NCI-H187 (cell line): ENCODE measurements at places on chromosomes 5 and 9.

GRCh38 chr5:148084269-148084668 is 20.5 kb downstream of the SPINK5 start:
- no peak for DNase-seq

GRCh38 chr5:113056988-113057387 is 80.4 kb downstream of the DCP2 start:
- no peak for DNase-seq

DNA sequence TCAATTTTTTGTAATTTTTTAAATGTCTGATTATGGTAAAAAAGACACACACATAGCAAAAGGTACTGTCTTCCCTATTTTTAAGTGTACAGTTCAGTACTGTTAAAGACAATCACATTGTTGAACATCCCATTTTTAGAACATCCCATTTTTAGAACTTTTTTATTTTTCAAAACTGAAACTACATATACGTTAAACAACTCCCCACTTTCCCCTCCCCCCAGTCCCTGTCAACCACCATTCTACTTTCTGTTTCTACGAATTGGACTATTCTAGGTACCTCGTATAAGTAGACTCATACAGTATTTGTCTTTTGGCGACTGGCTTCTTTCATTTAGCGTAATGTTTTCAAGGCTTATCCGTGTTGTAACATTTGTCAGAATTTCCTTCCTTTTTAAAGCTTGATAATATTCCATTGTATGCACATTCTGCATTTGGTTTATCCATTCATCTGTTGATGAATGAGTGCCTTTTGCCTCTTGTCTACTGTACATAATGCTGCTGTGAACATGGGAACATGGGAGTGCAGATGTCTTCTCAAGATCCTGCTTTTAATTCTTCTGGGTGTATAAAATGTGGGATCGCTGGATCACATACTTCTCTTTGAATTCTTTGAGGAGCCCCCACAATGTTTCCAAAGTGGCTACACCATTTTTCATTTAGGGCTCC is 154.0 kb downstream of the PIK3R1 start:
- DNase-seq = no peak

GRCh38 chr9:95505717-95506427 is 10.9 kb downstream of the PTCH1 start:
- no peak for DNase-seq

DNA sequence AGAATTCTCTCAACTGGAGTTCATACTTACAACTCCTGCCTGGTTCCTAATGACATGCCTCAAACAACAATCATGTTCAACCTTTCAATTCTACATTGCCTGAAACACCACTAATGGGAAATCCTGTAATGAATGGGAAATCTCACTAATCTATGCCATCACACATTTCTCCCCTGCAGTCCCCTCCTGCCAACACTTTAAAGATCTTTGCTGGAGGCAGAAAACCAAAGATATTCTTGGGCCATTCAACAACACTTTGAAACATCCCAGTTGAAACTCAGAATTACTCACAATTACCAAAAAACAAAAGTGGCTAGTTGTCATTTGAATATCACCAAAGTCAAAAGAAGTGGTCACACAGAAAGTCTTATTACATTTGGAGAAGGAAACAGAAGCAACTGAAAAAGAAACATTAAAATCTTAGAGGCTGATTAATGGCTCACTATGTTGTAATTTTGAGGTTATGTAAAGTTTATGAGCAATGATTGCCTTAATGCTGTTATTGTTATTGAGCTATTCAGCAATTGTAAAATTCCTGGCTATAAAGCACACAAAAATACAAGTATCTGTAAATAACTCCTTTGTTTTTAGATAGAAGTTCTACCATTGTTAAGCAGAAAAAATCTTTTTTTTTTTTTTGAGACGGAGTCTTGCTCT is 313.4 kb upstream of the SLC30A5 start:
- no peak for DNase-seq

- DNase-seq = no peak
Measured at GRCh38 chr9:135926402-135927194, 19.3 kb upstream of the CAMSAP1 start.

GRCh38 chr9:95516734-95517558 is at the start of gene PTCH1:
PTCH1 (minus strand) TSS chr9:95516971.
- DNase-seq = no peak

GRCh38 chr5:61964201-61964600 is 341.8 kb upstream of the KIF2A start:
- DNase-seq = no peak

GRCh38 chr5:156020647-156021046 is 306.3 kb upstream of the SGCD start:
- no peak for DNase-seq

DNA sequence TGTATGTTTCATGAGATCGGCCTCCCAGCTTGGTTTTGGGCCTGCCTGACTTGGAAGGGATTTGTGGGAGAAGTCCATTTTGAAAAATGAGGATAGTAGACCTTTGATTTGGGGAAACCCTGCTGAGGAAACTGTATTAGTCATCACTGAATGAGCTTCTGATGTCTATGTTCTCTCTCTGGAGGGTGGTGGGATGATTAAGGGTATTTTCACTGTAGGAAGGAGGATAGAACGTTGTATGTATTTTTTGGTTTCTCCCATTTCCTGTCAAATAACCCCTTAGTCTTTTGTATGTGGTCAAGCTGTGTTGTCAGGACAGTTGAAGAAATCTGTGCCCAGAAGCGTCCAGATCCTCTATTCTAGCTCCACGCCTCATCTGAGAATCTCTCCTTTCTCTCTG is 151.9 kb downstream of the INSYN2B start:
- no peak for DNase-seq

- no peak for DNase-seq
Measured at GRCh38 chr5:170860818-170861666, 776 bp upstream of the RANBP17 start.

DNA sequence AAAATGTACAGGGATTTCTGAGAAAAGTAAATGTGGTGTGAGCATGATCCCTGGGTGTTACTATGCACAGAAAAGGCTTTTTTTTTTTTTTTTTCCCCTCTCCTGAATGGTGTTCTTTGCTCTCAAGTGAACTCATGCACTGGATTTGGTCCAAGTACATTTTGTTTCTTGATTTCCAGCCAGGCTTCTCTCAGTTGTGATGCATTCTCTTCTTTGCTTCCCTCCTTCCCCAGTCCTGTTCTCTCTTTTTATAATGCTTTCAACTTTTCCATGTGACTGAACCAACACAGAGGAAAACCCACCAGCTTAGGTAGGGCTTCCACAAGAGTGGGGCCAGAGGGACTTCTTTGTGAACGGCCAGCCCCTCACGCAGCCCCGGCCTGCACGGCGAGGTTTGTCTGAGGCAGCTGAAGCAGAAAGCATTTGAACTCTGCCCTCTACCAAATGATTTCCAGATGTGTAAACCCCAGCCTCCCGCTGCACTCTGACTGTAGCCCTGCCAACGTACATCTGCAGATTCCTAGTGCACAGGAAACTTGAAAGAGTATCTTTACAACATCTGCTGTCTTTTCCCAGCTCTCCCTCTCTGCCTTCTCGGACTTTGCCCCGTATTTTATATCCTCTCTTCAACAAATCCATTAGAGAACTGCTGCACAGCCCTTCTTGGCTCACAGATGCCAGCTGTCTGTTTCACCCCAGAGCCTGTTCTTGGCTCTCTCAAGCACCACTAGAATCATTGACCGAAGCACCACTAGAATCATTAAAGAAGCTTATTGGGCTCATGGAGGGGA is 71.8 kb upstream of the CD180 start:
- DNase-seq = peak; percentile 81

- no peak for DNase-seq
Measured at GRCh38 chr9:128684325-128685199, 4.5 kb upstream of the SET start.

DNA sequence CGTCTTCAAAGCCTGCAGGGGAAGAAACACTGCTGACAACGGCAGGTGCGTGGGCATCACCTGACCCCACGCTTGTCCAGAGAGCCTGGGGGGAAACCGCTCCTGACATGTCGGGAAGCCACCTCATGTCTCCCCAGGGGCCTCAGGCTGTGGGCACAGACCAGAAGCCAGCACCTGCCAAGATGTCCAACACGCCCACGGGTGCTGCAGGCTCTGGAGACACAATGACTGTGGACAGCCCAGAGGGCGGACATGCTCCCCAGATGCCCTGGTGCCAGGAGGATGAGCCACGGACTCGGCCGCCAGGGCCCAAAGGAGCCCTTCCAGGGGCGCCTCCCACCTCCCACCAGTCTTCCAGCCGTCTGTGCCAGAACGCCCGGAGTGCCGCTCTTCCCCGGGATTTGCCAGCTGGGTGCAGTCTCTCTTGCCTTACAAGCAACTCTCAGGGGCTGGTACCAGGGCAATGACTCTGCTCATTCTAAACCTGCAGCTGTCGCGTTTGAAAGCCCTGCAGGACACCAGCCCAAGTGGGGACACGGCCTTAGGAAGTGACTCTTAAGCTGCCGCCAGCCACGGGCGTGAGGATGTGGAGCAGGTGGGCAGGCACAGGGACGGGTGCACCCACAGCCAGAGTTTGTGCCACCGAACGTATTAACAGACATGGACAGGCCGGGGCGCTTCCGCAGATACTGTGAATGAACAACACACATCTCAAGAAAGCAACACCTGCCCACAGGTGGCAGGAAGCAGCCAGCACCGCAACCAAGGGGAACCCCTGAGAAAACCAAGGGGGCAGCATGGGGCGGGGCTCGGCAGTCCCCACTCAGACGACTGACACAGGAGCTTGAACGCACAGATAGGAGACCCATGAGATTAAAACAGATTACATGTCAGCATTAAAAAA is 6.8 kb upstream of the LHX3 start:
- no peak for DNase-seq
